Common myeloid progenitor, CD34-positive (primary cell): ENCODE measurements at places on chromosomes 5 and 9.
A peak's percentile ranks its signal among the peaks of the same experiment; 100 is the strongest.

DNA sequence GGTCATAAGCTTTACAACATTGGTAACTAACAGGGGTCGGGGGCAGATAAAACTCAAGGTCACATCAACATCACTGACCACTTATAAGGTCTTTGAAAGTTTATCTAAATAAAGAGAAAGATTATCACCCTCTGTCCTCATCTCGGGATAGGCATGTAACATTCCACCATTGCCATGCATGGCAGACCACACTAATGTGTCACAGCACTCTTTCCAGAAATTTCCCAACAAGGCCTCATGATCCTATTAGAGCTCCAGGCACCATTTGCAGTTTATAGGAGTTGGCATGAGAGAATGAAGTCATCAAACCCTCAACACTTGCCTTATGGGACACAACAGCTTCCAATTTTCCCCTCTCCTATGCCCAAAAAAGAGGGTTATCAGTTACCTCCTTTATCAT is 31.9 kb upstream of the ZNF622 start:
- DNase-seq: no peak

- DNase-seq: no peak
Measured at GRCh38 chr5:29897916-29898315, 1295.6 kb upstream of the CDH6 start.

DNA sequence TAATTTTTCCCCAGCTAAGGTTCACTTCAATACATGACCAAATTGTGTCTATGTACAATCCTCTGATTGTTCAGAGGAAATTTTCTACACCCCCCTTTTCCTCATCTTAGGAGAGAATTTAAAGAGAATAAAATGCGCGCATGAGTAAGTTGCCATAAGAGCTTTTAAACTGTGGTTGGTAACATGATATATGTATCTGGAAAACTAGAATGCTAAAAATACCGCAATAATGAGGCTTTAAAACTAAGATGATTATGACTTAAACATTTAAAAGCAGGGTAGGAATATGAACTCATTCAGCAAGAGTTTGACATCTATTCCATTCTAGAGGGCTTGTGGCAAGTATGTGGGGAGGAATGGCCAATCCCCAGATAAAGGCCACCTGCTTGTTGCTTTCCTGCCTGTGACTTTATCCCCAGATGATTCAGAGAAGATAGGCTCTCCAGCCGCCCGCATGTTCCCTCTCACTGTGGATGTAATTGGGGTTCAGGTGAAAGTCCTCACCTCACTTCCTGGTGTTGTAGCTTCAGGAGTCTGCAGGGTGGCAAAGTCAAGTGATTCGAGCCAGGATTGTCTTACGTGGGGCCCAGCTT is 26.5 kb upstream of the BASP1 start:
- DNase-seq: peak; percentile 65

- DNase-seq: peak; percentile 74
Measured at GRCh38 chr9:97983589-97984187, 547 bp downstream of the ANP32B start.

DNA sequence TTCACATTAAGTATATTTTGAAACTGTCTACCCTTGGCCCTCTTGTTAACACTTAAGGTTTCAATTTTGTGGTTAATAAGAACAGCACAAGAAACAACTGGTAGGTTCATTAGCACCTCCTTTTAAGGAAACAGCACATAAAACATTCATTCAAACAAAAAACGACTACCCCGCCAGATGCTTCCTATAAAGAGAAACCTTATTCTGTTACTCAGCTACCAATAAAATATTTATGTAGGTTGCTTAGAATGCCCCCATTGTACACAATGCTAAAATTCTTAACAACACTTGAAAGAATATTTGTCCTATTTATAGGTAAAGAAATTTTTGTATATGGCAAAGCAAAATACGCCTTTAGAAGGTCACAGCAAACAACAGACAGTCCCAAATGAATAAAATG is 23.2 kb downstream of the CDK5RAP2 start:
- DNase-seq: peak; percentile 51

DNA sequence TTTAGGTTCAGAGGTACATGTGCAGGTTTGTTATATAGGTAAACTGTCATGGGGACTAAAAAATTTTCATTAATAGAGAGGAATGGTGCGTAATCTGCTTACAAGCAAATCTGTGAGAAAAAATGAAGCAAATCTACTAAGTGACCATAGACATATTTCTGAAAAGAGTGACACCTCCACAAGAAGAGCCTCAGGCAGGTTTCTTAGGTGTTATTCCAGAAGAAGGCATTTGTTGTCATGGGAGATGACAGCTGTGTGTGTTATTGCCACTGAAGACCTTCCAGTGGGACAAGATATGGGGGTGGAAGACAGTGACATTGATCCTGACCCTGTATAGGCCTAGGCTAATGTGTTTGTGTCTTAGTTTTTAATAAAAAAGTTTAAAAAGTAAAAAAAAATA is 68.8 kb upstream of the PANK3 start:
- no peak for DNase-seq

GRCh38 chr5:31106278-31106677 is 87.2 kb upstream of the CDH6 start:
- DNase-seq: no peak
